ENCODE measurements at places on chromosomes 13 and 19.

DNA sequence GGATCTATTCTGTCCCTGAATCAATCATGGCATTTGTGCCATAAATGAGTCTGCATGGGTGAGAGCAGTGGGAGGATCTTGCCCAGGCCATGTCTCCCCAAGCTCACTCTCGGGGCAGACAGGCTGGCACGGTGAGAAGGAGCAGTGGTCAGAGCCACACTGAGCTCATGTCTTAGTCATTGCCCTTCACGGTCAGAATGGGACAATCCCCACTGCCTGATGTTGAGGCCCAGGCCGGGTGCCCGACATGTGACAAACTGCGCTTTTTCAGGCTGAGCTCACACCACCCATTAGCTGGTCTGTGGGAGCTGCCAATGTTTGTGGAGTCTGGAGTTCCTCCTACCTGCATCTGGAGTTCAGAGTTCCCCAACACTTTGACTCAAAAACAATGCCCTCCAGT is 481.9 kb downstream of the COG6 start:
- DNase-seq, result no peak

DNA sequence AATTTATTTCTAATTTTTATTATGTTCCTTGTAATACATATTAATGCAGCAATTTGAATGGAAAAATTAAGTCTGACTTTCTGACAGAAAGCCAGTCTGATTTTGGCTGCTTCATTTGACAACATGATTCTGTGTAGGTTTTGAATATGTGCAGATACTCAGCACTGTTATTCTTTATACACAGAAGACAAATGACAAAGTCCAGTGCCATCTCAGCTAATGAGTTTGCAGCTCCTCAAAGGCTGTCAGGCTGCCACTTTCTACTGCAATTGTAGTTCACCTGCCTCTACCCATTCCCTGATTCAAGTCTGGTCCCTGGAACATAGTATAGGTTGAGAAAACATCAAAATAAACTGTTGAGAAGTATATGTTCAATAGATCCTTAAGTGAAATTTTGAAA is 2.9 kb upstream of the CHAMP1 start:
- no peak for DNase-seq

DNA sequence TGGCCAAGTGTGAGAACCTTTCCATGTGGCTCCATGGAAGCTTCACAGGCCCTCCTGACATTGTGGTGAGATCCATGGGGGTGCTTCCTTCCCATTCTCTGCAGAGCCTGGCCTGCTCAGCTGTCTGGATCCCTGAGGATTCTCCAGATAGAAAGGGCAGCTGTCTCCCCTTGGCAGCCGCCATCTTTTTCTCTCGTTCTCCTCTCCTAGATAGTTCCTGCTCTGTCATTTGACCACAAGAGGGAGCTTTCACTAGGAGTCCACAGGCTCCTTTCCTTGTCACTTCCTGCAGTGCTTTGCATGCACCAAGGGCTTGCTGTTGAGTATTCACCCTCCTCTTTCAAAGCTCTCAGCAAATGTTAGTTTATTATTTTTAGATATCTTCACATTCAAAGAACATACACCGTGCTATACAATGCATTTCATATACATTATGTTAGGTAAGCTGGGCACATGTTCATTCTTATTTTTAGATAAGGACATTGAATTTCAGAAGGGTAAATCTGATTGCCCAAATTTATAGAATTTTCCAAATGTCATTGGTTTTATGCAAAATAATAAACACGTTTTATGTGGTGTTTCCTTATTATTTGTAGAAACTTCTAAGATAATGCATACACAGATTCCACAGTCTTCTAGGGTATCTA is 133.2 kb downstream of the FRY start:
- no peak for DNase-seq

- no peak for DNase-seq
These were observed 77.4 kb upstream of the FARP1 start for GRCh38 chr13:98065468-98065867.

- DNase-seq, result no peak
These were observed 55.7 kb downstream of the SPATA13 start for GRCh38 chr13:24216176-24216575.

- DNase-seq, result peak; percentile 26
These were observed 36.1 kb downstream of the ZSWIM9 start for GRCh38 chr19:48206397-48207093.
